ENCODE measurements at places on chromosomes 5 and 9.

GRCh38 chr5:63931836-63932235 is 30.4 kb downstream of the HTR1A start:
- DNase-seq, result no peak

DNA sequence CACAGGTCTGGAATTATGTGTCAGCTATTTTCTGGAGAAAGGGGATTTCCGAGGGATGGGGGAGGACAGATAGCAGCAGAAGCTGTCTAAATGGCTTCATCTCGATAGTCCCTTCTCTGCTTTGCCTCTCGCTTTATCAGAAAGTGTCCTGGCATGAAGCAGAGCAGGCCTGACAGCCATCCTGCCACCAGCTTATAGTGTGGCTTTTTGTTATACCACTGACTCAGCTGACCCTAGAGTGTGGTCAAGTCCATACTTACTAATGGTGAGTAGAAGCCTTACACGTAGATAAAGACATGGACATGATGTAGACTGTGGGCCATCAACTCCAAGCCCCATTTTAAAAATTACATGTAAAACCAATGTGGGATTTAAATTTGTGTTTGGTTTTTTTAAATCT is 50.0 kb downstream of the RCL1 start:
- DNase-seq, result no peak

DNA sequence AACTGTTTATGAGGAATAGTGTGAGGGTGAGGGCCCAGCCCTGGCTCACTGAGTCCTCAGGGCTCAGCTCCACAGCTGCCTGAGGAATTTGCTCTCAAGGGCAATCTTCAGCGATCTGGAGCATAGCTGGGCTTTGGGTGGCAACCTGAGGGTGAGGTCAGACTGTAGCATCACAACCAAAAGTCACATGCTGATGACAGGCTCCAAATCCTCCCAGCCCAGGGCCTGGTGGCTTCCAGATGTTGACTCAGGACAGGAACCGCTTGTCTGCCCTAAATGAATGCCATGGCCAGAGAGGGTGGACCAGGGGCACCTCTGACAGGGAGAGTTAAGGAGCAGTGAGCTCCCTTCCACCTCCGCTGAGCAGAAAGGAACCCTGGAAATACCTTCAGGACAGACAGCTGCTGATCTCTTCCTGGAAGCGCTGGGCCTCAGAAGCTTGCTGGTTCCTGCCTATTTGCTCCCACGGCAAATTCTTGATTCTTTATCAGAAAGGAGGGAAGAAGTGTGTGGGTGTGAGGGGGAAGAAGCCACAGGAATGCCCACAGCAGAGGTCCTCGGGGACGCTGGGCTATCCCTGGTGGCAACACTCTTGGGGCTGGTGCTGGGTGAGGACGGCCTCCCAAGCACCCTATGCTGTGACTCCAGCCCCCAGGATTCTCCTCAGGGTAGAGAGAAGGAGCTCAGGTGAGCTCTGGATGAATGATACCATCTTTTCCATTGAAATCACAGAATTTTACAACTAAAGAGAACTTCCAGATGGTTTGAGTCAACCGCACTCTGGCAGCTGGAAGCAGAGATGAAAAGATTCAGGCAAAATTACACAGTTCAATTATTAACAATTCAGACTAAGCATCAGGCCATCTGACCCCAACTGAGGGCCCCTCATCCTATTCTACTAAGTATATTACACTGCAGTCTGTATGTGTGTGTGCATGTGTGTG is 13.8 kb upstream of the CTSL start:
- DNase-seq, result no peak

GRCh38 chr9:119559056-119559455 is 189.8 kb upstream of the BRINP1 start:
- DNase-seq, result no peak

GRCh38 chr9:115146581-115147021 is 28.6 kb upstream of the TNC start:
- no peak for DNase-seq

- no peak for DNase-seq
These were observed 4.1 kb downstream of the CDK7 start for GRCh38 chr5:69238760-69239251.

DNA sequence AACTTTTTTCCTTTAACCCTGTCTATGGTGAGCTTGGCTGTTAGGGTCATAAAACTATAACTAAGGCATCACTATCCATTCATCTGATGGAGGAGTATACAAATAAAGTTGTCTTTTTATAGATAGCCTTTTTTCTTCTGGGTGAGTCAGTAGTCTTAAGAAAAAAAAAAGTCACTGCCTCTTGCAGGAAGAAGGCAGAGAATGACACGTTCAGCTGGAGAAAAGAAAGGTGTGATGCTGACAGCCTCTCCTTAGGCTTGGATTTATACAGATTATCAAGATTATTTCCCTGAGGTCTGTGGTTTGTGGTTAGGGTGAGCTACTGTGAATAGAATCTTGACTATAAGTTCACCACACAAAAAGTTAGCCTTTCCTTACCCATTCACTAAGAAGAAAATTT is 23.0 kb downstream of the EPB41L4B start:
- no peak for DNase-seq

GRCh38 chr5:132132138-132132537 is 58.5 kb downstream of the CSF2 start:
- no peak for DNase-seq

DNA sequence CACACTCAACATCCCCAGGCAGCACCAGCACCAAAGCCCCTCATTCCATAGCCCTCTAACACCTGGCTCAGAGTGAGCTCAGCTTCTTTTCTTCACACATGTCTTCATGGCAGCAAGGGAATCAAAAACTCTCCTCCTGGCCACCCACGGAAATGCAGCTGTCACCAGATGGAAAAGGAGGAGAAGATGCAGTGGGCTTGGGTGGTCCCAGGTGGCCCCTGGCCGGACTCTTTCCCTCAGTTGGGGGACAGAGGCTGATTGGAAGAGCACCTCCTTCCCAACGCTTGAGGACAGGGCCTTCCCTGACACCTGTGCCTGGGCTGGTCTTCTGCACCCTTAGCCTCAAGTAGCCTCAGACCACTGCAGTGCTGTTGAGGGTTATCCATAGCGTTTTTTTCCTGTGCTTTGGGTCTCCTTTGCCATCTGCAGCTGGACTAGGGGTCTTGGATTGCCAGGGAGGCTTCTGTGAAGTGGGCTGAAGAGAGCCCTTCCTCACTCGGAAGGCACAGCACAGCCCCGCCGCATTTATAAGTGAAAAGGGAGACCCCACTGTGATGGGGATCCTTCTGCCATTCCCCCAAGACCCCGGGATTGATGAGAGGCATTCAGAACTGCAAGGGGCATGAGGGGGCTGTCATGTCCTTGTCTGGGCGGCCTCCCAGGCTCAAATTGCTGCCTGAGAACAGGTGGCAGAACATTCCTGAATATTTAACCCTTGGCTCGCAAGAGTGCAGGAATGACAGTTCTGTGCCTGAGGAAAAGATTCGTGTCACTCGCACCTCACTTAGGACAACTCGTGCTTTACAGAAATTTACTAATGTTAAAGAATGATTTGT is 200.0 kb downstream of the AUH start:
- DNase-seq, result no peak

- no peak for DNase-seq
These were observed 485.4 kb downstream of the ZNF608 start for GRCh38 chr5:124260921-124261515.

DNA sequence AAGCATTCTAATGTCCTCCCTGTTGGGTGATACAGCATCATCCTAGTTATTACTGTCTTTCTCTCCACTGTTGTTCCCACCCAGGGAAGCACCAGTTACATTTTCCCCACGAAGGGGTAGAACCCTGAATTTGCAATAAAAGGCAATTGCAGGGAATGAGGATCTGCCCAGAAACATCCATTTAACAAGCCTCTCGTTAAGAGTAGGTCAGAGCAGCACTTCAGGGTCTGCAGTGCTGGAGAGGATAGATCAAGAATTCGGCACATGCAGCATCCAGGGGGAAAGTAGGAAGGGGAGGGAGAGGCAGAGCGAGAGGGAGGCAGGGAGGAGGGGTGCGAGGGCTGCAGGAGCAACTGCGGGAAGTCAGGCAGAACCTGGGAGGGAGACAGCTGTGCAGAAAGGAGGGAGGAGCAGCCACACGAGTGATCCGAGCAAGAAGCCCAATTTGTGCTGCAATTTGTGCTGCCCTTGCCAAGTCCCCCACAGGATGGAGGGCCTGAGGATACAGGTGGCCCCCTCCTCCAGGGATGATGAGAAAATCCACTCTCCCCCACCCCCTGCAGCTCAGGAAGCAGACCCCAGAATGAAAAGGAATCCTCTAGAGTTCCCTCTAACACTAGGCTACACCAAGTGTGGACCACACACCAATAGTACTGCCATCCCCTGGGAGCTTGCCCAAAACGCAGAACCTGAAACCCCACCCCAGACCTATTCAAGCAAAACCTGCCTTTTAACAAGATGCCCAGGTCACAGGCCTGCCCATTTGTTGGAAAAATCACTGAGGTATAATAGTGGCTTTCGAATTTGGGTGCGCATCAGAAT is 62.2 kb downstream of the EPB41L4B start:
- no peak for DNase-seq

- DNase-seq, result no peak
These were observed 295.1 kb downstream of the CDK5RAP2 start for GRCh38 chr9:120284821-120285220.

- DNase-seq, result no peak
These were observed 258.5 kb downstream of the AOPEP start for GRCh38 chr9:94984891-94985476.

GRCh38 chr5:65305913-65306312 is 175.8 kb downstream of the ADAMTS6 start:
- DNase-seq, result no peak

DNA sequence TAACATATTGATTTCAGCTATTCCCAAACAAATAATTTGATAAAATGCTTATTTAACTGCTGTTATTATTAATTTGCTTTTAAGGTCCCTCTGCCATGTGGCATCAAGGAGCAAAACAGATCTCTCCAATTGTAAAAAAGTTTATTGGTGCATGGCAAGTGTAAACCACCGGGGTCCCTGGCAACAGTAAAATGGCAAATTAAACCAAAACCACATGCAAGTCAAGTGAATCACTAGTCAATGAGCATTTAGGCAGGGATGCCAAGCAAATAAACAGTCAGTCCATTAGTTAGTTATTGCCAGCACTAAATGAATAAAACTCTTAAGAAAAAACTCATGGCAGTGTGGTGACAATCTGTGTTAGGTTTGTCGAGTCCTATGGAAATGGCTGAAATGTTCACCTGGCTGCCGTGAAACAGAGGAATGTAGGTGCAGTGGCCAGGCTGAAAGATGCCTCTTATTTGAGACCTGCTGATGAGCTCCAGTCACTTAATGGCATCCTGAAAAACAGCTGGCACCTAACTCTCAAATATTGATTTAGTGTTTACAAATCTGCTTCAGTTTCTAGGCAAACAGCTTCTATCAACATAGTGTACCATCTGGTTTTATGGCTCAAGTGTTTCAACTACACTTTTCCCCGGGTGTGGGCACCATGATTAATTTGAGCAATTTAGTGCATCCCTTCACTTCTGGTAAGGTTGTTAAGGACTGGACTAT is 296.5 kb upstream of the ITGA1 start:
- no peak for DNase-seq

DNA sequence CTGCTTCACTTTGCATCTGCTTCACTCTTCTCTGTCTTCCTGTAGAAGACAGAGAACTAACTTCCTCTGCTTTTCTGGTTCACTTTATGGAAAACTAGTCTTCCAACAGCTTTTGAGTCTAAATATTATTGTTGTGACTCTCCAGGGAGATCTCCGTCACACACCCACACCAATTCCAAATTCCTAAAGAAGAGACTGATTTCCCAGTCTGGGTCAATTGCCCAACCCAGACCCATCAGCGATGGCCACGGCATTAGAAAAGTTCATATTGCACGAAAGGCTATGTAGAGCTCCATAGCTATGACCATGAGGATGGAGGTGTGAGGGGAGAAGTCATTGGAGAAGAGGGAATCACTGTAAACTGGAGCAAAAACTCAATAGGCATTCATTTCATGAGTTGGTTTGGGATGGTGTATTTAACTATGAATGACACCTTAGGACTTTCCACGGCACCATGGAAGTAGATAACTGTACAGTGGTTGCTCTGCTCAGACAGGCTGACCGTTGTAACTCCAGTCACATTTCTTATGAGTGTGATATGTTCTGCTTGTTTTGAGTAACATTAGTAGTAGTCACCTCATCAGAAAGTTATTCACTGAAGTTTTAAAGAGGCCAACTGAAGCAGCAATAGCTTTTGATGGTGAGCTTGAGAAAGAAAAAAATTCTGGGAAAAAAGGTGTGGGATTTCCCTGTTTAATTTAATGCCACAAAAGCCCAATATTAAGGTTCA is 78.1 kb upstream of the MAMDC2 start:
- DNase-seq, result no peak

DNA sequence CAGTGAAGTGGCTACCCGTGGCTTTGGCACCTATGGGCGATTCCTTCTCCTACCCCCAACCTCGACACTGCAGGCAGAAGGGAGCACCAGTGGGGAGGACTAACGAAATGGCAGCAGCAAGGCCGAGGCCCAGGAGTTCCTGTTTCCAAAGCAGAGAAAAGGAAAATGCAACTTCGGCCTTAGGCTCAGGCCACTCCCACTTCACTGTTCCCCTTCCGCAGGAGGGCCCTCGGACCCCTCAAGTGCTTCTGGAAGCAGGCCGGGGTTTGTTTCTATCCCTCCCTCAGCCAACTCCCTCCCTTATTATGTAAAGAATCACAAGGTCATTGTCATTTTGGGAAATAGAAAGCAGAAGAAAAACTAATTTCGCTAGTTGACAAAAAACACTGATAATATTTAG is 36.4 kb upstream of the NKX2-5 start:
- no peak for DNase-seq

DNA sequence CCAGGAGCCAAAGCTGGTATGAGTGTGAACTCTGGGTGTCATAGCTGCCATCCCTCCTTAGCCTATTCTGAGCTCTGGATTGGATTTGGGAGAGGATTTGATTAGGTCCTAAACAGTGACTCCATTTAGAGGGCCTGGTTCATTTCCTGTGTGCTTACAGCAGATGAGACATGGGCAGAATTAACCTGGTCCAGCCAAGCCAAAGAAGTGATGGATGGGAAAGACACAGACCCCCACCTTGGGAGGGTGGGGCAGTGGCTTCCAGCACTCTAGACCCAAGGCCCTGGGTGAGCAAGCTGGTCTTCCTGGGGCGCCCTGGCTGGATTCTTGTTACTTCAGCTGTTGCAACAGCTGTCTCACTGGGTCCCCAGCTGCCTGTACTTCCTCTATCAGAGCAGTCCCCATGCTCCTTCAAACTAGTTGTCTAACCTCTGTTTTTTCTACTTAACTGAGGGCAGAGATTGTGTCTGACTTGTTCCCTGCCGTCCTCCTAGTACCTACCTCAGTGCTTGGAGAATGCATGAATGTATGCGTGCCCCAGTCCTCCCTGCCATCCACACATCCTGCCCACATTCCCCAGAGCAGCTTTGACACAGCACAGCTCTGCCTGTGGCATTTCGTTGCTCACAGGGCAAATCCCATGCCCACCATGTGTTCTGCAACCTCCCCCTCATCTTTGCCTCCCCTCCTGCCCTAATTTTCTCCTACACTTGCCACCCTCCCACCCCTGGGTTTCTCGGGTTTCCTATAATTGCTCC is 115.9 kb downstream of the RGS3 start:
- DNase-seq, result no peak
